Activated CD4-positive, alpha-beta T cell treated with anti-CD3 and anti-CD28 coated beads for 24 hours (primary cell): ENCODE measurements at places on chromosomes 6 and 20.

GRCh38 chr6:451336-451735 lies 59.8 kb downstream of the IRF4 start:
- no peak for DNase-seq

- DNase-seq, result no peak
These were observed 49.9 kb upstream of the BMP5 start for GRCh38 chr6:55925292-55925691.

- no peak for DNase-seq
These were observed 2.1 kb upstream of the TMEM151B start for GRCh38 chr6:44268095-44268628.

DNA sequence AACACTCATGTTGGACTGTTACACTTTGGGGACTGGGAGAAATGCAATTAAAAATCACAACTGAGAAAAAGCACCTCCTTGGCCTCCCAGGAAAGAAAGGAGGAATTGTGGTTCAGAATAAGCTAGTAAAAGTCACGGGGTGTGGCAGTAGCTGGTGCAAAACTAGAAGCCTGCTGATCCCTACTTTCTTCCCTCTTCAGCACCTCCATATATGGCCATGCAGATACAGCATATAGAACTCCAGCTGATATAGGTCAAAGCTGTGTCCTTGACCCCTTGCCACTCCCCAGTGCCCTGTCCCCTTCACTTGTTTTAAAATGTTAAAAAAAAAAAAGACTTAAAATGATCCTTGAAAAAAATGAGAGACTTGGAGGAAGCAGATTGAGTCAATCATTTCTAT lies 5.5 kb upstream of the FLRT3 start:
- no peak for DNase-seq

- no peak for DNase-seq
These were observed 3.5 kb downstream of the NUP153 start for GRCh38 chr6:17703256-17703694.

DNA sequence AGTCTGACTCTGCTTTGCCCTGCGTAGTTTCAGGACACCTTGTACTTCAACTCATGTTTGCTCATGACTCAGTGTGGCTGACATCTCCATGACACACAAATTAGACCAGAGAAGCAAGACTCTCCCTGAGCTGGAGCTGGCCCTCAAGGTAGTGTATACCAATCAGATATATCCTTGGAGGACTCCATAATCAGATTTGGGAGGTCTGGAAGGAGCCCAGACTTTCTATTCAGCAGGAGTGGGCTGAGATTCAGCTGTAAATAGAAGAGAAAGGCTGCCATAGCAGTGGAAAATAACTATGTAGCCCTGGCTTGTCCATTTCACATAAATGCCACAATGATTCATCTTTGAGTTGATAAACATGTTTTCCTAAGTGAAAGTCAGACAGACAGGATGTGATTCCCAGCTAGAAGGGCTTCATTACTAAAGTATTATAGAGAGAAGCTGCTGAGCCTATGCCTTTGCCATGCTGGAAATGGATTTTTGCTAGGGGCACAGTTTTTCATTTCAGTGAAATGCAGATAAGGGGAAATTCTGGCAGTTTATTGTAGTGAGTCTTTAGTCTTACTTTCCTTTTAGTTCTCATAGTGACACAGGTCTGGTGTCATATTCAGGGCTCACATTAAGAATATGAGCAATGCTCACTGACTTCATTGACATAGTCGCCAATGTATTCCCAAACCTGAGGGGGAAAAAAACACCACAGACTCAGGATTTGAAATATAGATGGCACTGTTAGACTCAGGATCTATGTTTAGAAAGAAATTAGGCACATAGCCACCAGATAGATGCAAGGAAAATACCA lies 95.3 kb downstream of the CLVS2 start:
- no peak for DNase-seq

GRCh38 chr20:1813674-1814635 lies 81.3 kb upstream of the SIRPA start:
- no peak for DNase-seq

- no peak for DNase-seq
These were observed 182.7 kb downstream of the TBX18 start for GRCh38 chr6:84581494-84582259.
